ENCODE measurements at places on chromosomes 1 and 21.

- DNase-seq = no peak
Observed at GRCh38 chr1:39326836-39327235, 122.3 kb downstream of the MACF1 start.

- DNase-seq = no peak
Observed at GRCh38 chr1:105343317-105343716, 1593.6 kb downstream of the AMY1C start.

DNA sequence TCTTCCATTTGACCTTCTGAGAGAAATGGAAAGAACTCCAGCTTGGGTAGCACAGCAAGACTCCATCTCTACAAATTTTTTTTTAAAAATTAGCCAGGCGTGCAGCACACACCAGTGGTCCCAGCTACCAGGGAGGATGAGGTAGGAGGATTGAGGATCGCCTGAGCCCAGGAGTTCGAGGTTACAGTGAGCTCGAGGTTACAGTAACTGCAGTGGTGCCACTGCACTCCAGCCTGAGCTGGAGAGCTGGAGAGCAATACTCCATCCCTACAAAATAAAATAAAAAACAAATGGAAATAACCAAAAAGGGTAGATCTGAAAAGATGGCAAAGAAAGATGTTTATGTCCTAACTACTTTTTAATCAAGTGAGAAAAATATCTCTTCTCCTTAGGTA is 14.5 kb downstream of the POGZ start:
- DNase-seq = no peak

- no peak for DNase-seq
Observed at GRCh38 chr1:63864224-63864641, 90.4 kb downstream of the ROR1 start.

DNA sequence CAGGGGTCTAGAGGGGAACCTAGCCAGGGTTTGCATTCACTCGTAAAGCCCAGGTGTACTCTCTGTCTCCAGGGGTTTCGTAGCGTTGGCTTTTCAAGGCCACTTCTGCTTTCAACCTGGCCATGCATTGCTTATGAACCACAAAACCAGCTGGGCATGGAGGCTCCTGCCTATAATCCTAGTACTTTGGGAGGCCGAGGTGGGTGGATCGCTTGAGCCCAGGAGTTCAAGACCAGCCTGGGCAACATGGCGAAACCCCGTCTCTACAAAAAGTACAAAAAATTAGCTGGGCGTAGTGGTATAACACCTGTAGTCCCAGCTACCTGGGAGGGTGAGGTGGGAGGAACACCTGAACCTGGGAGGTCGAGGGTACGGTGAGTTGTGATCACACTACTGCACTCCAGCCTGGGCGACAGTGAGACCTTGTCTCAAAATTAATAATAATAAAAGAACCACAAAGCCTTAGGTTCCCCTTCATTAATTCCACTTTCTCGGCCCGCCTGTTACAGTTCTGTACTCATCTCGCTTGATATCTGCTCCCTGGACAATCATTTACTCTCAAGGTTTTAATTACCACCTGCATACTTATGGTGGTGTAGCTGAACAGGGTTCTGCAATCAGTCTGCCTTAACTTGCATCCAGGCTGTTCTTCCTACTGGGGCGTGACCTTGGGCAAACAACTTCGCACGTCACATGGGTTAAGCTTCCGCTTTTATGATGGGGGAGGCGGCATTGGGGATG is 6.1 kb downstream of the SLC16A4 start:
- DNase-seq = no peak

- DNase-seq = no peak
Observed at GRCh38 chr1:51203874-51204245, 32.2 kb upstream of the RNF11 start.

DNA sequence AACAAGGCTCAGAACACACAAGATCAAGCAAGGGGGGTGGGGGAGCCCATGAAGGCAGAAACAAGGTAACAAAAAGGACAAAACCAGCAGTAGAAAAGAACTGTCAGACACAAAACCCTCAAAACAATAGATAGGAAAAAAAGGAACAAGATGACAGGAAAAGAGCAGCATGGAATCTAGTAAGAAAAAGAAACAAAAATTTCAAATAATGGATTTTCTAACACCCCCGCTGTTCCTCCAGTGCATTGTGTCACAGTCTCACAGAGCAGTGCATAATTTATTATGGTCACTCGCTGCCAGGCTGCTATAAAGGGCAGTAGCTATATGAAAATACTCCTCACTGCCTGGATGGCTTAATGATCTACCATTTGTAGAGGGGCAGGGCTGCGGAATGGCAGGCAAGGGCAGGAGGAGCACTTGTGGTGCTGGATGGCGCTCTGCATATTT is 567.9 kb downstream of the DPYD start:
- DNase-seq = no peak

- DNase-seq = no peak
Observed at GRCh38 chr1:173295995-173296394, 88.9 kb upstream of the TNFSF4 start.

GRCh38 chr1:226381226-226381998 is 26.5 kb downstream of the PARP1 start:
- DNase-seq = no peak

DNA sequence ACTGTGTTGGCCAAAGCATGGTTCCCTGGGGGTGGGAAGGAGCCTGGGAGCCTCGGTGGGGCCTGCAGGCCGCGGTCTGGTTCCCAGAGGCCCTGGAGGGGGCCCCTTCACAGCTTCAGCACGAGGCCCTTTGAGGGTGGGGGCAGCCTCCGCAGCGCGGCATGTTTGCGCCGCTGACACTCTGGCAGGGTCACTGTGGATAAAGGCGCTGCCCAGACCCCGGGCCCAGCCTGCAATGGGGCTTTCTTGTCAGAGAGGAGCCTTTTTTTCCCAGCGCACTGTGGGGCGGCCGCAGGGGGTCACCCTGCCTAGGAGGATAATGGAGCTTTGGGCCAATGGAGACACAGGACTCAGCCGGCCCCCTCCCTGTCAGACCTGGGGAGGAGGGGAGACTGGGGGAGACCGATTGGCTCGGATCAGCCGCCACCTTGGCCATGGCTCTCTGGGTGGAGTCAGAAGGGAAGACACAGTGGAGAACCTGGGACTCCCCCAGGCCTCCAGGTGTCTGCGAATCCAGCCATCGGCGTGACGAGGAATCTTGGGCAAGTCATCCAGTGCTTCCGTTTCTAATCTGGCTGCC is 26.0 kb downstream of the EPHB2 start:
- no peak for DNase-seq

DNA sequence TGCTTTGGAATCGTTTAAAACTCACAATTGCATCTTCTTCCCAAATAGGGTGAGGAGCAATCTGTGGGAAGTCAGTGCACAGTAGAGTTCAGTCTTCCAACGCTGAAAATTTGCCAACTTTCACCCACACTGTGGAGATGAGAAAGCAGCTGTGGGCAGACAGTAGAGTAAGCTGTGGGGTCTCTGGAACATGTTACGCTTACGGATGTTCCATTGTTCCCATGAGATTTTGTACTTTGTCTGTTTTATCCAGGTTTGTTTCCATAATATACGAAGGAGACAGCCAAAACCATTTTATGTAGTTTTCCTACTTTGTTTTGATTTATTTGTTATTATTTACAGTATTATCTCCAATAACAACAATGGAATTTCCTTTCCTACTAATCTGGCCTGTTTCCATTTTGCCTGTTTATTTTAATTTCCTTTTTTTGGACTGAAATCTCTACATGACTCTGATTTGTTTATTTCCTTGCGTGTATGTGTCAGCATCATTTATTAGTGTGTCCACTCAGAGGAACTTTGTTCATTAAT is 65.1 kb upstream of the RGL1 start:
- no peak for DNase-seq

GRCh38 chr1:109827466-109827865 is 63.7 kb upstream of the EPS8L3 start:
- DNase-seq = no peak

DNA sequence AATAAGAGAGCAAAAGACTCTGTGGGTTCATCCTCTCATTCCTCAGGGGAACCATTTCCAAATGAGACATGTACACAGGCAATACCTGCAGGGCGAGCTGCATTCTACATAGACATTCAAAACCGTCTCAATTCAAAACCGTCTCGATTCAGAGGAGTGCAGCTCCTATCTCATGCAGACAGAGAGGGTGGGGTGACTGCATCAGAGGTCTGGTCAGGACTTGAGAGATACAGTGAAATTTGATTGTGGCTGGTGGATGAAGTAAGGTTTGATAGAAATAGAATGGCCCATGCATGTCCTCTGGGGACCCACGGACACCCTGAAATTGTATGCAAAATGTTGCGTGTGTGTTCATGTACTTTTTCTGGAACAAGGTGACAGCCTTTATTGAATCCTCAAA is 27.3 kb downstream of the TEX35 start:
- no peak for DNase-seq

GRCh38 chr1:9321480-9321849 is 28.8 kb downstream of the SPSB1 start:
- DNase-seq = no peak

GRCh38 chr1:81366173-81366572 is 434.6 kb upstream of the ADGRL2 start:
- DNase-seq = no peak

DNA sequence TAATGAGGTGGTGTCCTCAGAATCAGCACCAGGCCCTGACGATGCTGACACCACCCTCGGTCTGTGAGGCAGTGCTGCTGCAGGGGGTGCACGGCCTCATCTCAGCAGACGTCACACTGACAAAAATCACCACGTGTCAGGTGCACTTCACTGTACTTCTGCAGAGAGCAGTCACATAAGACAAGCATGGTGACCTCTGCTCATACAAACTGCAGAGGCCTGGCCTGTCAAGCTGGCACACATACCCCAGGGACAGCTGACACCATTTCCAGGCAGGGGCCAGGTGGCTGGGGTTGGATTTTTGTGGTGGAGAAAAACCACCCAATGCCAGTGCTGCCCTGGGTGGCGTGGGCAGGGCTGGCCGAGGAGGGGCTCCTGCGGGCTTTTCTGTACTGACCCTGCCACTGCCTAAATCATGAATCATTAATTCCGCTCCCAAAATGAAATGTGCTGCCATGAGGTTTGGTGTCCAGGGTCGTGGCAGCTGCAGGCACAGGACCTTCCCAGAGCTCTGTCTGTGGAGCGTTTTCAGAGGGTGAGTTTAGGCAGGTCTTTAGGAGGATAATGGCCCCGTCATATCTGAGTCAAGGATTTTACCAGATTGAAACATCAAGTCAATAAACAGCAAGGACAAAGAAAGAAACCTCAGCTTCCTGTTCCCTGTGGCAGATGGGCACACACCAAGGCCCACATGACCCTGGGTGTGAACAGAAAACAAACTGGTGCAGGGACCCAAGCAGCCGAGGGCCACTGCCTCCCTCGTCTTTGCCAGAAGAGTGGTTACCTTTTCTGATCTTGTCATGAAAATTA is 33.4 kb upstream of the GPR153 start:
- no peak for DNase-seq

GRCh38 chr21:44552681-44553080 is 1.4 kb upstream of the KRTAP10-2 start:
- no peak for DNase-seq

Measured in T-helper 1 cell (primary cell).